ENCODE measurements at places on chromosomes 3 and 15.

GRCh38 chr3:66370179-66370578, 130.6 kb downstream of the LRIG1 start:
- DNase-seq = no peak

DNA sequence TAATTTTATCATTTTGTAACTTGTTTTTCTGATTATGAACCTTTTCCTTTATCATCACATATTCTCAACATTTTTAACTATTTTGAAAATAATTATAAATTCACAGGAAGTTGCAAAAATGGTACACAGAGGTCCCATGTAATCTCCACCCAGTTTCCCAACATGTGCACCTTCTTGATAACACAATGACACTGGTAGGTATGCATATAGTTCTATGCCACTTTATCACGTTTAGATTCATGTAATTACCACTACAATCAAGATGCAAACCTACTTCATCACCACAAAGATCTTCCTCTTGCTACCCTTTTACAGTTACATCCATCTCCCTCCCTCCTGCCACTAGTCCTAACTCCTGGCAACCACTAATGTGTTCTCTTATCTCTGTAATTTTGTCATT, 413.9 kb downstream of the SHQ1 start:
- DNase-seq = no peak

GRCh38 chr15:100129677-100130076, 212.1 kb downstream of the ADAMTS17 start:
- no peak for DNase-seq

- no peak for DNase-seq
Measured at GRCh38 chr3:21914451-21914850, 163.4 kb upstream of the ZNF385D start.

DNA sequence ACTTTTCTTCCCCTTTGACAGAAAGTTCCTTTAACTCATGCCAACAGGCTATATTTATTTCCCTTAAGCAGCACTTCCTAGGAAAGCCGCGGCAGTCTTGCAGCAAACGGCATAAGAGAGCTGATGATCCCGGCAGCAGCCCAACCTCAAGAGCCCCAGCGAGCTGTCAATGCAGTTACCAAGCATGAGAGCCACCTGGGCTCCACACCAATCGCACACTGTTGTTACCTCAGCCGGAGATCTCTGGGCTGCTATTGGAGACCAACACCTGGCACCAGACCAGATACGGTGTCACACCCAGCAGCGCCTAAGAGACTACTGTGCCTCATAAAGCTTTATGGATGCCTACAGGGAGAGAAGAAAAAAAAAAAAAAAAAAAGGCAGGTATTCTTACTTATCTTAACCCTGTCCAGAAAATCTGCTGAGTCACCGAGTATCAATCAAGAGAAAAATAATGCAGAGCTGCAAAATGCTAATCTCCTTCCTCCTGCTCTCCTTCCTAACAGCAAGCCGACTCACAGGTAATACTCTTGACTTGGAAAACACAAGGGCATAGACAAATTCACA, 11.7 kb downstream of the ABCC5 start:
- DNase-seq = no peak
